Esophagus squamous epithelium (tissue), 5 donors: ENCODE measurements at places on chromosomes 12 and 14.

- no peak for DNase-seq
Observed at GRCh38 chr12:15334225-15334624, 11.9 kb downstream of the PTPRO start.

DNA sequence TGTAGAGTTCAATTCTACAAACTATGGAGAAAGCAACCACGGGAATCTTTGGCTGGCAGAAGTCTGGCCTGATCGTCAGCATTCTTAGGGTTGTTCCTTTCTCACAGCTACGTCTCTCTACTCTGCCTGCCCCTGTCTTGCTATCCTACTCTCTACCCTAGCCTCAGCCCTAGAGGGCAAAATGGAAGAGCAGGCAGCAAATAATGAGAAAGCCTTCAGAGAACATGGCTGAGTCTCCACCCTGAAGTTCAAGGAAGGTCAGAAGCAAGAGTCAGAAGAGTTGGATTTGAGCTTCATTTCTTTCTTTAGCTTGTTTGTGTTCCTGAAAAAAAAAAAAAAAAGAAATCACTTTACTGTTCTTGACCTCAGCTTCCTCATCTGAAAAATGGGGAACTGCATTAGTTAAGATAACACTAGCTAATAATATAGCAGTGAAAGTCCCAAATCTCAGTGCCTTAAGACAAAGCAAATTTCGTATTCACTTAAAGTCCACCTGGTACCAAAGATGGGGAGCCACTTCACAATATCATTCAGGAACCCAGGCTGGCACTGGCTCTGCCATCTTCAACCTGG, 50.2 kb upstream of the CCND2 start:
- DNase-seq = no peak

DNA sequence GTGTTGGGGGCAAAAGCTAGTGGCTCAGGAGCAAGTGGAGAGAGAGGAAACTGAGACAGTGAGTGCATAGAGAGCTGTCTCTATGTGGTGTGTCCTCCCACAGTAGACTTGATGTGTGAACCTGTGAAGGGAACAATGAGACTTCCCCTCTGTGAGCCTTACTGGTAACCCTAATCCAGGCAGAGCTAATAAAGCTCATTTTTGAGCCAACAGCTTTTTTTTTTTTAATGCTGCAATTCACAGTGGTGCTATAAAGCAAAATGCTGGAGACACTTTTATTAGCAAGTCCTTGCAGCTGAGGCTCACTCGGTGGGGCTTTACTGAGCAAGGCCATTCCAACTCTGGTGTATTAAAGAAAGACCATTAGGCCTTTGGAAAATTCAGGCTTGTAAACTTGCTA, 26.9 kb downstream of the FBXW8 start:
- no peak for DNase-seq

DNA sequence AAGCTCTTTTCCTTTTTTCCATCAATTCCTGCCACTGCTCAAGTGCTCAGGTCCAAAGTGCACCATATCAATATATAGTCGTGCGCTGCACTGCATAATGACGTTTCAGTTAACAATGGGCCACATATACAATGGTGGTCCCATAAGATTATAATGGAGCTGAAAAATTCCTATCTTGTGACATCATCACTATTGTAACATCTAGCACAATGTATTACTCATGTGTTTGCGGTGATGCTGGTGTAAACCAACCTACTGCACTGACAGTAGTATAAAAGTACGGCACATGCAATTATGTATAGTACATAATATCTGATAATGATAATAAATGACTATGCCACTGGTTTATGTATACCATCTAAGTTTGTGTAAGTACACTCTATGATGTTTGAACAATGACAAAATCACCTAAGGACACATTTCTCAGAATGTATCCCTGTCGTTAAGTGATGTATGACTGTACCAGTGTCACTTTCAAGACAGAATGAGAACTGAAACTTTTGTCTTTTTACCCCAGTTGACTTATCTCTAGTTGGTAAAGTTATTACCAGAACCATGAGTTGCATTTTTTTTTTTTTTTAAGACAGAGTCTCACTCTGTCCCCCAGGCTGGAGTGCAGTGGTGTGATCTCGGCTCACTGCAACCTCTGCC, 53.7 kb upstream of the INSM2 start:
- no peak for DNase-seq

DNA sequence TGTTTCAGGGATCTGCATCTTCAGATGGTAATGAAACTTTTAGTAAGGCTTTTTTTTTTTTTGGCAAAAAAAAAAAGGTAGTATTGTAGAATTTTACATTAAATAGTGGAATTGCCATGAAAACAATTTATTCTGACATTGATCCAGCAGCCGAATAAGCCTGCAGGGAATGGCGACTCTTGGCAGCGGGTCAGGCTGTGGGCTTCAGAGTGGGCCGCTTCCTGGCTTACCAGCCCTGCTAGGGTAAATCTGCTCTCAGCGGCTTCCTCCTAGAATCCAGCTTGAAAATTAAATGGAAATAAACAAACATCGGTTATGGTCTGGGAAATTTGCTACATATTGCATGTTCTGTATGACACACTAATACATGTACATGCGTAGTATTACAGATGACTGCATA, 34.8 kb downstream of the SFSWAP start:
- no peak for DNase-seq

- DNase-seq = no peak
Observed at GRCh38 chr12:126496201-126496600, 1431.0 kb downstream of the AACS start.

DNA sequence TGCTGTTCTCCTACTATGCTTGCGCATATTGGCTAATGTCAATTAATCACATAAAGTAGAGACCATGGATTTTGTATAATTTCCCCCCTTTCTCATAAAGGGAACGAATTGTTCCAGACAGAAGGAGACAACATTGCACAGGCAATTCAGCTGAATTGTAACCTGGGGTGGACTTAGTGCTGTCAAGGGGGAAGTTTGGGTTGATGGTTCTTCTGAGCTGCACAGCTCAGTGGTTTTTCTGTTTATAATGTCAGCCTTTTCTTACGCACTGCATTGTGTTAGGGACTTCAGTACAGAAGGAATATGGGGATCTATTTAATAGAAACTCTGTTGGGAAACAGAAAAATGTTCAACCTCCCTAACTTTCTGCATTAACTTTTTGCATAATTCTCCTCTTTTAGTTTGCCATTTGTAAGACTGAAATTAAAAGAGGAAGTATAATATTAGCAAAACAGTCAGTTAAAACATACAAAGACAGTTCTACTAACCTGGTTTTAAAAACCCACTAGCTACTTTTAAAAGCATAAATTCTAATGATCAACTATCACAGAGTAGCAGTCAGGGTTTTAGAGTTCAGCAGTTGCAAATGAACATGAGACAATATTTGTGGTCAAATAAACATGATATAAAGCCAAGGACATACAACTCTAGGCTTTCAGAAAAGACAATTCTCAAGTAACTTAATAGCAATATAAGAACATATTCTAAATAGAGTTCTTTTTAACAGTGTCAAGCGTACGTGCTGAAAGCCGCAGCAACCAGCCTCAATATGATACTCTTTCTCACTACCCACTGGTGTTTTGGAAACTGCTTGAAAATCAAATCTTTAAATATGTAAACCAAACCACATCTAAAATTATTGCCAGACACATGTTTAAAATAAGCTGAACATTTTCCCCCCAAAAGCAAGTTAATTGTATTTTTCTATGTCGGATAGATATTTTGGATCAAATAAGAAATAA, 393.0 kb downstream of the FSCB start:
- no peak for DNase-seq

DNA sequence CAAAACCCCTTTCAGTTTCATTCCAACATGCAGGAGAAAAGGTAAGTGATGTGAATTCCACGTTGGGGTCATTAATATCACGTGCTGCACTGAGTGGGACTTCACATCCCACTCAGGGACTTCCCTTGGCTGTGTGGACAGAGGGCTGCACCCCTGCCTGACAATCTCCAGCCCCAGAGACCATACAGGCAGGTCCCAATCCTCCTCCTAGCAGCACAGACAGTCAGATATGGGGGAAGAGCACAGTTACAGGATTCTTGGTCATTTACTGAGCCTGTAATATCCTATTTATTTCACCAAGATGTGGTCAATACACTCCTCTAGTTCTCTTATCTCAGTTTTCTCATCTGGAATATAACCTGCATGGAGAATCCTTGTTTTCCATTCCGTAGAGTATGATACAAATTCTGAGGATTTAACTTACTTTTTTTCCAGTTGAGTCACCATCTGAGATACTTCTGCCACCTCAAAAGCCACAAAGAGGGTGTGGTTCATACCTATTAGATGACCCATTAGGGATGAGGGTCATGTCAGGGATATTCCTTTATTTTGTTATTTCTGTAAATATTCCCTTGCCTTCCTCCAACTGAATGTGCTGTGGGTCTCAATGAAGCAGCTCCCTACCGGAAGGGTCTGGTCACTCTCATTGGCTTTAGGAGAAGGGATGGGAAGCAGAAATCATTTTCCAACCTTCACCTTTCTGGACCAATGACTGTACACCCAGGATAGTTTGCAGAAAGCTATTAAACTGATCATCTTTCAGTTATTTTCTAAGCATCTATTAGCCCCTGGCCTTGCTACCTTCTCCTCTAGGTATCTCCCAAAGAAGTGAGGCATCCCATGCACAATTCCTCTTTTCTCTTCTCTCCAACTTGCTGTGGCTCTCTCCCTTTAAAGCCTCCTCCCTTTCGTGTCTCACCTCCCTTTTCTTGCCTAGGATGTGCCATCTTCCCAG, 43.0 kb upstream of the NTF3 start:
- no peak for DNase-seq

- no peak for DNase-seq
Observed at GRCh38 chr12:3744229-3744901, 8.5 kb downstream of the CRACR2A start.

DNA sequence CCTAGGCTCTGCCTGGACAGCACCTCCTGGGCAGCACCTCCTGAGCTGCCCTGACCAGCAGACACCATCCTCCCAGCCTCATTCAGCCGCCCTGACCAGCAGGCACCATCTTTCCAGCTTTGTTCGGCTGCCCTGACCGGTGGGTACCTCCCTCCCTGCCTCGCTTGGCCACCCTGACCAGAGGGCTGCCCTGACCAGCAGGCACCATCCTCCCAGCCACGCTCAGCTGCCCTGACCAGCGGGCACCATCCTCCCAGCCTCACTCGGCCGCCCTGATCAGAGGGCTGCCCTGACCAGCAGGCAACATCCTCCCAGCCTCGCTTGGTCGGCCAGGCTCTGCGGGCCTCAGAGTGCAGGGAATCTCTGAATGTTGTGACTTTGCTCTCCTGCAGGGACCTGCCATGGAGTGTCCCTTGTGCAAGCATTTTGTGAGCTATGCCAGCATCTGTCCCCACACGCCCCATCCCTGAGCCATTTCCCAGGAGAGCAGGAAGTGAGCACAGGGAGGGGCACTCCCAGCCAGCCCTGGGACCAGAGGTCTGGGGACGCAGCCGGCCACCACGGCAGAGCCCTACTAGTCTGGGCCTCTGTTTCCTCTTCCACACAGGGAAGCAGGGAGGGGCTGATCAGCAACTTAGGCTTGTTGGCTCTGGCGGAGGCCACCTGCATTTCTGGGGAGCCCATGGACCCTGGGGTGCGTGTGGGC, 265.5 kb downstream of the SEC23A start:
- DNase-seq = no peak

DNA sequence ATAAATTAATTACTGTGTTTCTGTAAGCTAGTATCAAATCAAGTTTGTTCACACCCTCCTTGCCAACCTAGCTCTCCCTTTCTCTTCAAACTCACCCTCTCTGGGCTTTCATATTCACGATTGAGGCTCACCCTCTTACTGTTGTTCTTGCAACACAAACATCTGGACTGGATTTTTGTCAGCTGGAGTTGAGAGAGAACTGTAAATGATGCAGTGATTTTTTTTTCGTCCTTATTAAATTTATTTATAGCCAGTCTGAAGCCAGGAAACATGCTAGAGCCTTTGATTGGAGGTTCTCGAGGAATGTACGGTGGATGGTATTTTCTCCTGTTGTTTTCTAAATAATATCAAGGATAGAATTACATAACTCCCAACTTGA, 485.1 kb downstream of the ZFP36L1 start:
- DNase-seq = no peak

DNA sequence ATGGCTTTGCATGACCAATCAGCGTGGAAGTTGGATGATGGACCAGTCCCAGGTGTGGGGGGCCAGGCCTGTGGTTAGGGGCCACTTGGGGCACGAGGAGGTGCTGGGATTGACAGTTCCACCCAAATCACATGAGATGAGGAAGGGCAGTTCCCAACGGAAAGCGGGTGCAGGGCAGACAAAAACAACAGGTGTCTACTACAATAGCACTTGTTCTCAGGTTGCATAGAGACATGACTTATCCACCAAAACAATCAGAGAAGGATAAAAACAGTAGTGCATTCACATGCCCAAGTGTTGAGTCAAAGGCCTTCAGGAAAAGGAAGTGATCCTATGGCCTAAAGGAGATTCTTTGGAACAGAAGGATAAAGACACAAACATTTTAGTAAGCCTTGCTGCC, 14.6 kb upstream of the EIF2B2 start:
- no peak for DNase-seq

DNA sequence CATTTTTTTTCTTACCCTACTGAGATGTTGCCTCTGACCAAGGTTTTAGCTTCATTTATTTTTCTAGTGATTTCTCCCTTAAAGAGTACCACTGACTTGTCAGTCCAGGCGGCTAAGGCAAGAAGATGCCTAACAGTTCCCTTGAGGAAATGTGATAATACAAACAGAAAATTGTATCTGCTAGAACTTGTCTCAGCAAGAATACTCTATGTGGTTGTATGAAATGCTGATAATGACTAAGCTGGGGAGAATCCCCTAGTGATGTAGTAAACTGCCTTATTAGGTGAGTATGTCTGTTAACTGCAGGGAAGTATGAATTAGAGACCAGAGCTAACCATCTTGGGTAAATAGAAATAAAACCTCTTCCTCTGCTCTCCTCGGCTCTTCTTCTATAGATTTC, 6.7 kb downstream of the C12orf54 start:
- DNase-seq = no peak

- DNase-seq = no peak
Observed at GRCh38 chr12:116332705-116333380, 55.4 kb upstream of the MED13L start.

GRCh38 chr14:90599748-90600507, 203.1 kb downstream of the CALM1 start:
- no peak for DNase-seq

- DNase-seq = no peak
Observed at GRCh38 chr14:61482348-61483206, 161.2 kb downstream of the PRKCH start.

DNA sequence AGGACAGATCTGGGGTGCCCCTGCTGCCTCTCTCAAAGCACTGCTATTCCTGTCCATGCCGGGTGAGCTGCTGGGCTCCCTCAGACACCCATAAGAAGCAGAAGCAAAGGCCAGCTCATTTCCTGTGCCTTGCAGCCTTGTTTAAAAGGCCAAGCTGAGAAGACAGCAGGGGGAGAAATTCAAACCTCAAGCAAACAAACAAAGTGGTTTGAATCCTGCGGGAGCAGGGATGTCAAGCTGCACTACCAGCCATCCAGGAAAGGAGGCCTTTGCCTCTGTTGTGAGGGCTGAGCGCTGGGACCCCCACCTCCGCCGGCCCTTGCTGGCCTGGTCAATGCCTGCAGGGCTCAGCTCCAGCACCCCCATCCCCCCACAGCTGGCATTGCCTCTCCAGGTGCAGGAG, 176.5 kb downstream of the PIWIL1 start:
- DNase-seq = no peak

GRCh38 chr12:62724947-62725451, 210.0 kb downstream of the PPM1H start:
- DNase-seq = no peak
